ENCODE measurements at places on chromosomes 16 and 17.

GRCh38 chr16:9908613-9909012 lies 273.6 kb downstream of the GRIN2A start:
- no peak for DNase-seq

GRCh38 chr16:23257682-23258081 lies 44.4 kb upstream of the SCNN1B start:
- DNase-seq: no peak

DNA sequence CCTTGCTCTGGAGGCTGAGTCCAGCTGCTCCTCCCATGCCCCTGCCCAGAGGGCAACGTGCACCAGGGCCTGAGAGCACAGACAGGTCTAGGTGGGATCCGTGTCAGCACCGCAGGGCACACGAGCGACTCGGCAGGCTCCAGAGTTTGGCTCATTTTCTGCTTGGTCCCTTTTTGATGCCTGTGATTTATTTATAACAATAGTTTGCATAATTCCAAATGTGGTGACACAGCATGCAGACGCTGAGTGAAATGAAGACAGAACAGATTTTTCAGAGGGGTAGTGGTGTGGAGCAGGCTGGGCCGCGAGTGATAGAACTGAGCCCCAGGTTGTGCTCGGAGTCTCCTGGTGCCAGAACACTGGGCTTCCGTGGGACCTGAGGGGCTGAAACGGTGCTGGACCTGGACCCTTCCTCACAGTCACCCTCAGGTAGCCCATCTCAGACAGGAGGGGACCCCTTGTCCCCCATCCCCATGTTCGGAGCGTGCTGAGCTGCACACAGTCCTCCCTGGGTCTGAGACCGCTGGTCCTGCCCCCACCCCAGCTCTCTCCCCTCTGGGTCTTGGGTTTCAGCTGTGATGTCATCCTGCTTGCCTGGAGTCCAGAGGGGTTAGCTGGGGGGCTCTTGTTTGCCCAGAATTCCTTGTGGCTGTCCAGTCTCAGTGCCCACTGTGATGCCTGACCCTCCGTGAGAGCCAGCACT lies 95.9 kb downstream of the METRNL start:
- no peak for DNase-seq

DNA sequence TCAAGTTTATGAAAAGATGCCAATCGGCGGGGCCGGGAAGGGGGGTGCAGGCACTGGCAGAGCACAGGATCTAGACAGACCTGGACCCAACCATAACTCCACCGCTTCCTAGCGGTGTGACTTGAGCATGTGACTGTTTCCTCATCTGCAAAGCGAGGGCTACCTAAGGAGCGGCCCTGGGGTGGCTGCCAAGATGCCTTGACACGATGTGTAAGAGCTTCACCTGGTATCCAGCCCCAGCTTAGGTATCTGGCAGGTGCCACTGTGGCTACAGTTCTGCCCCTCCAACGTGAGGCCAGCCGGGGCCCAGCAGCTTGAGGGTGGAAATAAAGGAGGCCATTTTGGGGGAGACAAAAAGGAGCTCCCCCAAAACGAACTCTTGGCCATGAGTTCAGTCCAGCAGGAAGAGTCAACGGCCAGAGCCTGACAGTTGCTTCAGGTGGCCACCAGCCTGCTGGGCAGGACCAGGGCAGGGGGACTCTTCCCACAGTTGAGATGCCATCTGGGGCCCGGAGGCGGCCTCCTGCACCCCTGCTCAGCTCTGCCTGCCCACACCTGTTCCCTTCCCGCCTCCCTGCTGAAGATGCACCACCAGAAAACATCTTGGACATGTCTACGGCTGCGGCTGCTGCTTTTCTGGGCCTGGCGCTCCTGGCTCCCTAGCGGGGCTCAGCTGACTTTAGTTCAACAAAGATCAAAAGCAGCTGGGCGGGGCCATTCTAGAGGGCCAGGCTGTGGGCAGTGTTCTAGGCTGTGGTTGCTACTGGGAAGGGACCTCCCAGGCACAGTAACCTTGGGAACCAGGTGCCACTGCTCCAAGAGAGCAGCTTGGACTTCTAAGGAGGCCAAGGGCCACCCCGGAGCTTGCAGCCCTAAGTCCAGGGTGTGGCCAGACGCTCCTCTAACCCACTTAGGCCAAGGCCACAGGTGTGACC lies 3.4 kb upstream of the MTSS2 start:
- DNase-seq: no peak

GRCh38 chr17:17636272-17636885 lies 44.9 kb upstream of the PEMT start:
- DNase-seq: no peak

- no peak for DNase-seq
Observed at GRCh38 chr16:70481929-70482536, 27.6 kb downstream of the FCSK start.

GRCh38 chr16:82201926-82202325 lies 31.9 kb upstream of the MPHOSPH6 start:
- no peak for DNase-seq

DNA sequence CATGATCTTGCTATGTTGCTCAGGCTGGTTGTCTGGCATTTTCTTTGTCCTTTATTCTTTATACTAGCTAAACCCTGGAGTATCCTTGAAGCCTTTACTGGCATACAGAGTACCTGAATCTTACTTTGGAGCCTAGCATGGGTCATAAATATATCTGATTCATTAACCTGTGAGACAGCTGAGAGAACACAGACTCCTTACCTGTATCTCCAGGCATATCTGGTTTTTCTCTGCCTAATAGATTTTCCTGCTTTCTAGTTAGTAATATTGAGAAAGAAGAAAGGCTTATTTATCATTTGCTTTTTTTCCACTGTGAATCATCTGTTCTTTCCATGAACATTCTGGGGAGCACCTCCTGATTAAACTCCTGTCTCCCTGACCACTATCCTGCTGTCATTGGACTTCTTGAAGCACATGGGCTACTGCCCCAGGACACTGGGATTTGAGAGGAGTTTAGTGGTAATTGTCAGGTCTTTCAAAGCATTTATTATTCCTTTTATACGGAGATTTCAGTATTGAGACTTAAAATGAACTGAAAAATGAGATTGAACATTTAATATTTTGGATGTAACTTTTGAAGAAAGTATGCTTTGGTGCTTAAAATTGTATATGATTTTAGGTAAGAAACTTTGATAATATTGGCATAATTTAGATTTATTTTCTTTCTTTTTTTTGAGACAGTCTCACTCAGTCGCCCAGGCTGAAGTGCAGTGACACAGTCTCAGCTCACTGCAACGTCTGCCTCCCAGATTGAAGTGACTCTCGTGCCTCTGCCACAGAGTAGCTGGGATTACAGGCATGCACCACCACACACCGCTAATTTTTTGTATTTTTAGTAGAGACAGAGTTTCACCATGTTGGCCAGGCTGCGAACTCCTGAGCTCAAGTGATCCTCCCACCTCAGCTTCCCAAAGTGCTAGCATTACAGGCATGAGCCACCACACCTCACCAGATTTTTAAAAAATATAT lies 8.6 kb downstream of the PDP2 start:
- DNase-seq: no peak

DNA sequence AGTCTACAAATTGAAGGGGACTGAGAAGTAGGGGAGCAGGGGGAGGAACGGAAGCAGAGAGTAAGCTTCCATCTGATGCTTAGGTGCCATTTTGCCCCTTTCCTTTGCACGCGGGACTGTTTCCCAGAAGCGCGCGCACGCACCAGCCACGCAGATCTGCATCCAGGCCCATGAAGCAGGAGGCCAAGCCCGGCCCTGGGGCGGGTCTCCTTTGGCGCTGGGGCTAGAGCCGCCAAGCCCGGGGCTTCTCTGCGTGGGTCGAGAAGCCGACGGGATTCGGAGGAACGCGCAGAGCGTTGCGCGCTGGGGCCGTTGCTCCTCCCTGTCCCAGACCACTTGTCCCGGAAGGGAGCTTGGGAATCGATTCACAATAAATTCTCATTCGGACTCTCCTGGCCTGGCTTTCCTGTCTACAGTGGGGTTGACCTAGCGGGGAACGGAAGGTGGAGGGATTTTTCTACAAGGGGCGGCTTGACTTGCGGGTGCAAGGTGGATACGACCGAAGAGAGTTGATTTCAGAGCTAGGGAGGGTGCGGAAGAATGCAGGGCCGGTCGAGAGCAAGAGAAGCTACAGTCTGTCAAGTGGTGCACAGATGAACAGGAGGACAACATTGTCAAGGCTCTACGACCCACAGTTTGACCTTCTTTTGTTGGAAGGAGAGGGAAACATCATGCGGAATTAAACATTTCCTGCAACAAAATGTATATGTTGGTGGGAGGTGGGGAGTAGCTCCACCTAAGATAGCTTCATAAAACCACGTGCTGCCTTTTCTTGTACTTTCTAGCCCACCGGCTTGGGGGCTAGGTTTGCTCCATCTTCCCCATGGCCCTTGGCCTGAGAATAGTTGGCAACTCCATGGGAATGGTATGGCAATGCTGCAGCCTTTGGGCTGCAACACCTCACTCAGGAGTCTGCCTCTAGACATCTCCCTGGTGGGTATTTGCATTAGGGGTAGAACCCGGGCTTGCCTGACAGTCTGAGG lies 4.5 kb downstream of the HOXB9 start:
- no peak for DNase-seq

DNA sequence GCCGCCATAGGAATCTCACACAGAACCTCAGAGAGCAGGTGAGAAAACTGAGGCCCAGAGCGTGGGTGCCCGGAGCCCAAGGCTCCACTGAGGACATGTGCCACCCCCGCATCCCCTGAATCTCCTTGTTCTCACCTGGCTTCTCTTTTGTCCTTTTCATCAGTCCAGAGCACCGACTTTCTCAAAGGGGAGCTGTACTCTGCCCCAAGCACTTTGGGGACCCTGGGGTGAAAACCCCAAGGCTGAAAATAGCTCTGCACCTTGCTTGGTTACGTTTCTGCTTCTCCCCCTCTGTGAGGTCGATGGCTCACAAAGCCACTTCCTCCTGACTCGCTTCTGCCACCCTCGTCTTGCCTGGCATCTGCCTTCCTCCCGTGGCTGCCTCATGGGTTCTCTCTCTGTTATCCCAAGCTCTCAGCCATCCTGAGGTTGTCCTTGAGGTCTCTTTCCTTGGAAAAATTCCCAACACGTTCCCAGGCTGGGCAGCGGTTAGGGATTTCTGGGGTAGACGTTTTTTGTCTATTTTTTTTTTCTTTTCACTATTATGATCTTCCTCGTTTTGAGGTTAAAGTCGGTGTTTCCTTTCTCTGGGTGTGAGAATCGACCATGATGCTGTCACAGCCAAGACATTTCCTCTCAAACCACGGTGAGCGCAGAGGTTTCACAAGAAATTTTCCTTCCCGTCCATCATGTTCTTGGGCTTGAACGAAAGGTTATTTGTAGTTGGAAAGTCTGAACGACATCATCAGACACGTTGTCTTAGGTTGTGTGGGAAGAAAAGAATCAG lies 37.2 kb downstream of the IRF8 start:
- peak; percentile 56 for DNase-seq

DNA sequence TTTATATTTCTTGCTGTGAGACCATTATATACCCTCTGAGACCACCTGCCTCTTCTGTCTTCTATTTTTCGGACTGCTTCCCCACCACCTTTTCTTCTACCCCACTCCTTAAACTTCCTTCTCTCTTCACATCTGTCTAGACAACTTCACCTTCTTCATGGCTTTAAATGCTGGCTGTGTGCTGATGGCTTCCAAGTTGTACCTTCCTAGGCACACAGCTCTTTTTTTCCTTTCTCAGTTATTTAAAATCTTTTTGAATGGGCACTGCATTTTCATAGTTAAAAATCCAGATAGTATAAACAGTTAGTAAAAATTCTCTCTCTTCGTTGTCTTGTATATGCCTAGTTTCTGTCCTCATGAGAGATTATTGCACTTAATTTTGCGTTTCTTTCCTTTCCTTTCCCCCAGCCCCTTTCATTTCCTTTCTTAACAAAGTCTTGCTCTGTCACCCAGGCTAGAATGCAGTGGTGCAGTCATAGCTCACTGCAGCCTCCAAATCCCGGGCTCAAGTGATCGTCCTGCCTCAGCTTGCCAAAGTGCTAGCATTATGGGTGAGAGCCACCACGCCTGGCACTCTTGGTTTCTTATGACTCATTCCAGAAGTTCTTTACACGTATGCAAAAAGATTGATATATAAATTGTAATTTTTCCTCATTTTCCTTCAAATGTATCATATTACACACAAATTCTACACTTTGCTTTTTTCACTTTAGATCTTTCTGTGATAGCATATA lies 114.3 kb downstream of the NPIPB5 start:
- no peak for DNase-seq

DNA sequence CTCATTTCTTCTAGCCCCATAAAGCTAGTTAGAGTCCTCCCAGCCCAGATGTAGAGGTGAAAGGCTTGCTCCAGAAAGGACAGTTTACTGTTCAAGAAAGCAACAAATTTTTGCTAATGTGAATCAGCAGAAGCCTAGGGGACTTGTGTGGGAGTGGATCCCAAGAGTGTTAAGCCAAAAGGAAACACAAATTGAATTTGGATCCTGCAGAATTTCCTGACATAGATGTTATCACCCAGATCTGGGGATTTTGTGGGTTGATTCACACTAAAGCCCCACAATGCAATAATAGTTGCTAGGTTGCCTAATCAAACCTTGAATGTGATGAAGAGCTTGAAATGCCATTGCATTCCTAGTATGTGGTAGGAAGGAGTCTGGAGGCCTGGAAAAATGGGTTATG lies 135.2 kb upstream of the HS3ST3A1 start:
- no peak for DNase-seq

DNA sequence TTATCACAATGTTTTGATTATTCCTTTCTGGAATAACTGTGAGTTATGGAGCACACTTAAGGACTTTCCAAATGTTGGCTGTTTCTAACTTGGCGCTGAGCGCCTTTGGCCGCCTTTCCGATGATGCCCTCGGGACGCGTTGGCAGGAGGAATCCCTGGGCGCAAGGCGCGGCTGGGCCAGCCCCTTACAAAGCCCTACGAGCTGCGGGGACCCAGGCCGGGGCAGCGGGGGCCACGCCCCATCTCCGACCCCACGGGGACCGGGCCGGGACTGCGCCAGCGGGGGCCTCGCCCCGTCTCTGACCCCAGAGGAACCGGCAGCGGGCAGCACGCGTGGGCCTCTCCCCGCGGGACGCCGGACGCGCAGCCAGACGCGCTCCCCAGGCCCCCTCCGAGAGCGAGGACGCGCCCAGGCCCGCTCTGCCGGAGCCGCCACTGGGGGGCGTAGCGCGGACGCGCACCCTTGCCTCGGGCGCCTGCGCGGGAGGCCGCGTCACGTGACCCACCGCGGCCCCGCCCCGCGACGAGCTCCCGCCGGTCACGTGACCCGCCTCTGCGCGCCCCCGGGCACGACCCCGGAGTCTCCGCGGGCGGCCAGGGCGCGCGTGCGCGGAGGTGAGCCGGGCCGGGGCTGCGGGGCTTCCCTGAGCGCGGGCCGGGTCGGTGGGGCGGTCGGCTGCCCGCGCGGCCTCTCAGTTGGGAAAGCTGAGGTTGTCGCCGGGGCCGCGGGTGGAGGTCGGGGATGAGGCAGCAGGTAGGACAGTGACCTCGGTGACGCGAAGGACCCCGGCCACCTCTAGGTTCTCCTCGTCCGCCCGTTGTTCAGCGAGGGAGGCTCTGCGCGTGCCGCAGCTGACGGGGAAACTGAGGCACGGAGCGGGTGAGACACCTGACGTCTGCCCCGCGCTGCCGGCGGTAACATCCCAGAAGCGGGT lies at the start of gene GAA:
Gene GAA (plus strand): TSS at position 571 of the 935 bp plus-strand sequence. CDS start 3,006 bp downstream, outside the sequence.
- DNase-seq: peak; percentile 80
